Fibroblast of skin of left quadriceps (primary cell): ENCODE measurements at places on chromosomes 3 and 15.

GRCh38 chr15:100026041-100026440, 292.8 kb upstream of the LYSMD4 start:
- no peak for DNase-seq

DNA sequence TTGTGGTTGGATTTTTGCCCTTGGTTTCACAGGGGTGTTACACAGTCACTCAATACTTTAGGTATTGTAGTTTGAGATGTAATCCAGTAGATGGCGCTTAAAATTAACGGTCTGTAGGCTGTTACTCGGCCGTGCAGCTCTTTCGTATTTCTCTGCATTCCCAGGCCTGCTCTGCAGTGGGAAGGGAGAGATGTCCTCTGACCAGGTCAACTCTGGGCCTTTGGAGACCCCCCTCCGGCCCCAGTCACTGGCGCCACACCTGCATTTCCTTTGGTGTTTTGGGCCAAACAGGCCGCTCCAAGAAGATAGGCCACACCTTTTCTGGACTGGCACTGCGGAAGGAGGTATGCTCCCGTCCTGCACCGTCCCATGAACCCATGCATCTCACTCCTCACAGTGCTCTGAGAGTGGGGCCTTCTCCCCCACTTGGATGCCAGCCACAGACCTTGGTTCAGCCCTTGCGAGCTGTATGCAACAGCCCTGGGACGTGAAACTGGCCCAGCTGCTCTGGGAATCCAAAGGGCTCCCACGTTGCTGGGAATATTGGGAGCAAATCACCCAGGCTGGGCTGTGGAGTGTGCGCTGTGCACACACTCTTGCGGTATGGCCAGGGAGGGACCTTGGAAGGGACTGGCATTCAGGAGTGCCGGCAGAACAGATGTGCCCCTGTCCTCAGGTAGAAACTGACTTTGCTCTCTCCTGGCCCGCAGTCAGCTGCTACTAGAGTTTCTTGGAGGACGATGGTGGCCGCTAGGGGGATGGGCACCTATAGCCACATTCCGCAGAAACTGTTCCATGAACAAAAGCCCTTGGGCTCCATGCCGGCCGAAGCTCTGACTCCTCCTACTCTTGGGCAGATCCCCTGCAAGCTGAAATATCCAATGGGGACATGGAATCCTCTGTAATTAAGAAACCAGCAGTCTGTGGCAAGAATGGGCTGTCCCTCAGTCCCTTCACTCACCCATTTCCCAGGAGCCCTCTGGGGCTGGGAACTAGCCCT, 410.5 kb upstream of the CADM2 start:
- DNase-seq = peak; percentile 3

GRCh38 chr15:76431971-76432370, 95.4 kb downstream of the ISL2 start:
- DNase-seq = no peak

DNA sequence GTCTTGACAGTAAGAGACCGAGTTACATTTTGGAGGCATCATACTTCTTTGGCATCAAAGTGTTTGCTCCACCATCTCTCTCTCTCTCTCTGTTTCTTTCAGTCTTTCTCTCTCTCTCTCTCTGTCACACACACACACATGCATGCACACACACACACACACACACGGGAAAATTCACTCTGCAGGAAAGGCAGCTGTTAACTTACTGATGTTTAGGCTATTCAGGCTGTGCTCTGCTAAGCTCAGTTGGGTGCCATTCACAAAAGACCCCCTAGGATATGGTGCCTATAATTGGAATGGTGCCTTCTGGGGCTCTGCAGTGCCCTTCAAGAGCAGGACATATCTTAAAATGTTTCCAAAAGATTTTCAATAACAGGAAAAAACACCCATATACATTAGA, 78.2 kb downstream of the KCNH8 start:
- no peak for DNase-seq

DNA sequence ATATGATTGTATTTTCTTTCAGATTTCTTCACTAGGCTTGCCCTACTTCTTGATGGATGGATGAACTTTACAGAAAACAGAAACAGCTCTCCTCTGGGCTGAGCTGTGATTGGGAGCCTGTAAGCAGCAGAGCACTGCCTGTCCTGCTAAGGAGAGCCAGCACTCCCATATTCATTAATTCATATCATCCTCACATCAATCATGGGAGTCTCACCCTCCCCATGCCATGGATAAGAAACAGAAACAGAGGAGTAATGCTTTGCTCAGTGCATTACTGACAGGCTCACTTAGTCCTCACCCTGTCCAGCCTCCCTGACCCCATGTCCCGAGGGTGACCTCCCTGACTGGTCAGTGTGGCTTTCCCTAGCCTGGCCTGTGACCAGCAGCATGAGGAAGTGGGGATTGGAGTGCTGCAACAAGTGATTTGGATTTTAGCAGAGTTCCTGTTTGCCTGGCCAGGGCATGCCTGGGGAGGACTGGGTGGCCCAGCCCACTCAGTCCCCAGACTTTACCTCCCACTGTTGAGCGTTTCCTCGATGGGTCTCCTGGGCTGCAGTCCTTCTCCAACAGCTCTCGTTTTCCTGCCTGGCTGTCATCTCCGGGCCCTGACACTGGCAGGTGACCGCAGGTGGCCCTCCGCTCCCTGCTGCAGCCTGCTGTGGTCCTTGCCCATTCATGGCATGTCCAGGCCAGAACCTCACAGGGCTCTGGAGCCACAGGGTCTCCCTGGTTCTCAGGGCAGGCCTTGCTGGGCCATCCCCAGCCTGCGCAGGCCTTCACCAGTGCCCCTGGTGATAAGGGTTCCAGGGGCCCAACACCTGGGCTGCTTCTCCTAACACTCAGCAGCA, 1.3 kb upstream of the TMIE start:
- no peak for DNase-seq

- DNase-seq = no peak
Observed at GRCh38 chr3:184919651-184920050, 107.7 kb downstream of the VPS8 start.

DNA sequence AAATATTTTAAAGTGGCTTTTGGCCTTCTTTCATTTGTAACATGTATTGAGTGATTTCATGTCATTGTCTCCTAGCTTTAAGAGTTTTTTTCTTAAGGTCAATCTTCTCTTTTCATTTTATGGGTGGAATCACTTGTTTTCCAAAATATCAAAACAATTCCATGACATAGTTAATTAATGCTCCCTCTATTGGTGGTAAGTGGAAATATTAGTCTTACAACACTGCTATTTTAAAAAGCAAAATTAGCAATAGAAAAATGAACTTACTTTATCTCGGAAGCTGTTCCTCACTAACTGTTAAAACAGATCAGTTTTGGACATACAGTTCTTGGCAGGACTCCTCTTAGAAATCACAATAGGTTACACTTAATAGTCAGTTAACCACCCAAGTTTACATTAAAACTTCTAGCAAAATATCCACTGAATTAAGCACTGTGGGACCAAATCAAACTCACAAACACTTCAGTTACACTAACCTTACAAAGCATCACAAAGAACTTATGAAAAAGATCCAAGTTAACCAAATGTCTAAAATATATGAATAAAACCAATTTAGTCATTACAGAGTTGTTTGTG, 42.4 kb downstream of the TIGIT start:
- no peak for DNase-seq

DNA sequence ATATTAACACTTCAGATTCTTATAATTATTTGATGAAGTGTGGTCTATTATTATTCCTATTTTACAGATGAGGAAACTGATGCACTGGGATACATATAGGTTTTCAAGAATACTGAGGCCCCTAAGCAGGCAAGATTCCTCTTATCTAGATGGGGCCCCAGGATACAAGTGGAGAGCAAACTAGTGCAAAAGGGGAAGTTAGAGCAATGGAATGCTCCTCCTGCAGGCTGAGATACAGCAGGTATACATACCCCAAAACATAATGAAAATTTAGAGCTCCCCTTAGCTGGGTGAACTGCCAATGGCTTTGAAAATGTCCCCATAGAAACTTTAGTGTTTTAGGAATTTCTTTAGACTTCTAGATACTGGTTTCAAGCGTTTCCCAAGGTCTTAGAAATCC, 247.1 kb downstream of the CHST2 start:
- no peak for DNase-seq

- peak; percentile 88 for DNase-seq
Observed at GRCh38 chr3:167941234-167941995, 154.3 kb downstream of the GOLIM4 start.

DNA sequence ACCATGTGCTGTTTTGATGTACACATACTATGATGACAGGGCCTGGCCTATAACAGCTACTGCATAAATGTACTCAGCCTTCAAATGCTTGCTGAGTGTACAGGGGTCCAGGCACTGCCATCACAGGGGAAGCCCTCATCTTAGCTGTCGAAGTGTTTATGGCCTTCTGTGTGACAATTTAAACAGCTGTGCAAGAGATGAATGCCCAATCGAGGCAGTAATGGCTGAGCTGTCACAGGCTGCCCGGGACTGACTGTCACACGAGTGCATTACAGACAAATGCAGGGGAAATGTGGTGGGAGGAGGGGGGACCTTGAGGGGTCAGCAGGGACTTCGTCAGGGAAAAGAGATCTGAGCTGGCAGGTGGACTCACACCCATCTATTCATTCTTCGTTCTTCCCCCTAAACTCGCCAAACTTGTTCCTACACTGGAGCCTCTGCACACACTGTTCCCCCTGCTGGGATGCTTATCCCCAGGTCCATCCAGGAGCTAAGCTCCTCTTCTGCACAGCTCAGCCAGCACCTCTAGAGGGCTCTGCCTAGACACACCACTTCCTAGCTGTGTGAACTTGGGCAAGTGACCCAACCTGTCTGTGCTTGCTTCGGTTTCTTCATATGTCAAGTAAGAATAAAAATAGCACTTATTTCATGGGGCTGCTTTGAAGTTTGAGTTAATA, 156.2 kb upstream of the IQSEC1 start:
- DNase-seq = no peak

- no peak for DNase-seq
Observed at GRCh38 chr15:70053001-70053715, 44.6 kb downstream of the TLE3 start.

GRCh38 chr15:64070965-64071851, 22.4 kb downstream of the CIAO2A start:
- DNase-seq = no peak

DNA sequence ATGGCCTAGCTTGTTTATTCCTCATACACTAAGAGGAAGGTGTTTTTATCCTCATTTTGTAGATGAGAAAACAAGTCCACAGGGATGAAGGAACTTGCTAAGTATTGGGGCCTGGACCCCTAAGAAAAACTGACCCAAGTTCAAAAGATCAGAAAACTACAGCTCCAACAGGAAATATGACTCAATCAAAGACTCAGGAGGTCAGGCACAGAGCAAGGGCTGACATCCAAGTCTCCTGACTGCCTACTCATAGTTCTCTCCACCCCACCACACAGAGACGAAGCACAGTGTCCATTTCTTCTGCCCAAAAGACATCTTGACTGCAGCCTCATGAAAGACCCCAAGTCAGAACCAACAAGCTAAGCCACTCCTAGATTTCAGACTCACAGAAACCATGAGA, 26.9 kb upstream of the TPM1 start:
- DNase-seq = no peak

DNA sequence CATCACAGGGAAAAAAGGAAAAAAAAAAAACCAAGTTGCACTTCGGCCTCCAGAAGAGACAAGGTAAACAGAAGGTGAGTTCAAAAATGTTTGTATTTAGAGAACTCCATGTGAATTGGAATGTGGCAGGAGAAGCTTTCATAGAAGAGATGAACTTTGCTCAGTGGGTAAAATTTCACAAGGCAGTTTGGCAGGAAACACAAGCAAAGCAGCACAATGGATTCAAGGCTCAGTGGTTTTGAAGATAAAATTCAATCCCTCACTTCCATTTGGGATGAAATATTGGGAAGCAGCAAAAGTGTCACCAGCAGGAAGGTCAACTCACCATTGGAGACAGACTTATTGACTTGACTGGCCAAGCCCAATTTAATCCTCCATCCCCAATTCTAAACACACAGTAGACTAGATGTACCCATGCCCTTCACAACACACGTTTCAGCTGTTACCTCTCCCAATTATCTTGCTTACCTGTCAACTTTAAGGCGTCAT, 256.7 kb upstream of the ICE2 start:
- DNase-seq = no peak

DNA sequence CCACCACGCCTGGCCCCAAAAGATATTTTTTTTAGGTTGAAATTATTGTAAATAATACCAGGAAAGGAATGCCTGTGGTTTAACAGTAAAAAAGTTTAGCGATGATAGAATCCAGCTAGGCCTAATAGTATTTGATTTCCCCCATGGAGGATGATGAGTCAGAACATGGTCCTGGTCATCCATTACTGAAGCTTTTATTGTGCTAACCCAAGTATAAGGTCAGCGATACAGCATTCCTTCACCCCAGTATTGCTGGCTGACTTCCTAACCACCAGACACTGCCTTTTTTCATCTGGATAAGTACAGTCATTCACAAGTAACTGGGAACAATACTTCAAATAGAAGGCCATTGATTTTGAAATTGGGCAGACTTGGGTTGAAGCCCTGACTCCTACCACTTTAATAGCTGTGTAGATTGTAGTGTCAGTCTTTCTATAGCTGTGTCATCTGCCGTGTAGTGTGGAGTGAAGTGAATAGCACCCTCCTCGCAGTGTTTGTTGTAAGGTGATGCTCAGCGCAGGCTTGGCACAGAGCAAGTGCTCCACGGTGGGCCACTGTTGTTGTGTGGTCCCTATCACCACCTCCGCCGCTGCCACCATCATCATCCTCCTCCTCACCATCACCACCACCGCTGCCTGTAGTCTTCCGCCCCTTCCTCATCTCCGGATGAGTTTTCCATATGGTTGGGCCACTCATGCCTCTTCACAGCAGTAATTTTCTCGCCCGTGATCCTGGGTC, 436.0 kb upstream of the TPM1 start:
- peak; percentile 99 for DNase-seq

DNA sequence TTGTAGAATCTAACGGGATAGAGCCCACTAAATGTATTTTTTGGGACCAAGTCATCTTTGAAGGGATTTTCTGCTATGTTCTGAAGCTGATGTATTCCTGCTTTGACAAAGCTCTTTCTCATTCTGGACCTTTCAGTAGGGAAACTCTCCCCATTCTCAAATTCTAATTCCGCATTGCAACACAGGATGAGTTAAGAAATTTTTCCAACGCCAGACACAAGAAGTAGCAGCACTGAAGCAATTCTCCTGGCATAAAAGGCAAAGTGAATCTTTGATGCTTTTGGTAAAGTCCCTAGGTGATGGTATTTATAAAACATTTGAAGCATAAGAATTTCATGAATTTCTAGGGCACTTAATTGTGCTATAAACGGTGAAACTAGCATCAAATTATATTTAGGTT, 76.8 kb downstream of the ZPLD1 start:
- no peak for DNase-seq

DNA sequence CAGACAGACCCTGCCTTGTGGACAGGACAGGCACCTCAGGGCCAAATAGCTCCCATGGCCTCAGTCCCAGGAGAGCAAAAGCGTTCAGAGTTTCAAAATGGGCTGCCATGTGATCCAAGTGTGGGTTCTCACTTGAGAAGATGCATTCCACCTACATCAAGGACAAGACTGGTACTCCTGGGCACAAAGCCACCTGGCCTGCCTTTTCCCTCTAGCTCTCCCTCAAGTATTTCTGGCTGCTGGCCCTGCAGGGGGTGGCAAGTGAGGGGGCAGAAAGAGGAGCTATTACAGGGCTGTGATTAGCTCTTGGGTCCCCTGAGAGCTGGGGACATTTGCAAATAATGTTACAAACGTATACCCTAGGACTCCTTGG, 6.5 kb upstream of the COL7A1 start:
- no peak for DNase-seq
